ENCODE measurements at places on chromosomes 2 and 18.

- DNase-seq = no peak
Measured at GRCh38 chr2:191638802-191639172, 39.1 kb upstream of the NABP1 start.

GRCh38 chr2:64223055-64223454, 78.8 kb upstream of the PELI1 start:
- DNase-seq = no peak

GRCh38 chr2:12428786-12429185, 287.9 kb upstream of the TRIB2 start:
- DNase-seq = no peak

DNA sequence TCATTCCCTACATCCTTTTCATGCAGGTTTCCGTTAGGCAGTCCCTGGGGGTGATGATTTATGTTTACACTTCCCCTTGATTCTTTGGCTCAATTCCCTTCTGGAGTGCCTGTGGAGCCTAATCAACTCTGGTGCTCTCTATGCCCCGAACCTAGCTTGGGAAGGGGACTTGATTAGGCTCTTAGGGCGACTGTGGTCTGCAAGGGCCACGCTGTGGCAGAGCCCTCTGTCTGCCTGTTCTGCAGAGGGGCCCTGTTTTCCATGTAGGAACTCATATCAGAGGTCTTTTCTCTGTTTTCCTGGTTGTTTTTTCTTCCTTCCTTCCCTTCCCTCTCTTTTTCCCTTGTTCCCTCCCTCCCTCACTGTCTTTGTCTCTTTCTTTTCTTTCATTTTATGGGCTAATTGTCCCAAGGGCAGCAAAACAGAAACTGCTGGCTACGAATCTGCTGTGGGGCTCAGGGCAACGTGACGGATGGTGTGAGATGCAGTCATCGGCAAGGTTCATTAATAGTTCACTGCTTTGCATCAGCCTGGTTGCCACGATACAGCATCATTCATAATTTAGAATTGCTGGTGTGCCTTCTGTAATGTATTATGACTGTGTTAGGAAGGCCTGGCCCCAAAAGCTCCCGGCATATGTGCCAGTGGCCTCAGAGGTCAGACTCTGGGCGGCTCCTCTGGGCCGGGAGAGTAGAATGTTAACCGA, 134.5 kb downstream of the NAPG start:
- no peak for DNase-seq

DNA sequence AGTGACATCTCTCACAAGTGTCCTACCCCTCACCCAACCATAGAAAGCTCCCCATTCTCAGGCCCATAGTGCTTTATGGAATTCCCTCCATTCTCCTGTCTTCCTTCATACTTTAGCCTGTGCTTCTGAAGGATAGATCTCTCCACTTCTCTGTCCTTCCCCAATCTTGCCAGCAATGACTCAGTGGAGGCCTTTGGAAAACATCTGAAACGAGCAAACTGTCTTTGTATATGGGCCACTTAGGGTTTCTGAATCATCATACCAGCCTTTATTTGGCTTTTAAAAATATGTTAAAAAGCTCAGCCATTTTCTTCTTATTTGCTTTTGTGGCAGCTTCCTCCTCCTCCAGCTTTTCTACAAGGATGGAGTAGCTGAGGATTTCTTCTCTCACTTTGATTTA, 65.6 kb upstream of the ZNF385B start:
- no peak for DNase-seq

DNA sequence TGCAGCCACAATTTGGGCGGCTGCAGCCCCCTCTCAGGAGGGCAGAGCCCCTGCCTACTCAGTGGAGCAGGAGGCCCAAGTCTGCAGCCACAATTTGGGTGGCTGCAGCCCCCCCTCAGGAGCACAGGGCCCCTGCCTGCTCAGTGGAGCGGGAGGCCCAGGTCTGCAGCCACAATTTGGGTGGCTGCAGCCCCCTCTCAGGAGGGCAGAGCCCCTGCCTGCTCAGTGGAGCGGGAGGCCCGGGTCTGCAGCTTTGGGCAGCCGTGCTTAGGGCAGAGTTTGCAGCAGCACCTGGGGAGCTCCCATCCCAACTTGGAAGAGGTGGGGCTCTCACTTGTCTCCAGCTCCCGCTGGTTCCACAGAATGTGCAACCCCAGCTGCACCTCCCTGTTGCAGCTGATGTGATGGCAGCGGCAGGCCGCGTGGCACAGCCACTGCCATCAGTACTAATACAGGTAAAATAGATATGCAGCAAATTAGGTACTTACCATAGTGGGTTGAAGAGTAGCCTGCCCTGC, 99.4 kb downstream of the TWIST2 start:
- no peak for DNase-seq
